ENCODE measurements at places on chromosomes 1 and 21.

DNA sequence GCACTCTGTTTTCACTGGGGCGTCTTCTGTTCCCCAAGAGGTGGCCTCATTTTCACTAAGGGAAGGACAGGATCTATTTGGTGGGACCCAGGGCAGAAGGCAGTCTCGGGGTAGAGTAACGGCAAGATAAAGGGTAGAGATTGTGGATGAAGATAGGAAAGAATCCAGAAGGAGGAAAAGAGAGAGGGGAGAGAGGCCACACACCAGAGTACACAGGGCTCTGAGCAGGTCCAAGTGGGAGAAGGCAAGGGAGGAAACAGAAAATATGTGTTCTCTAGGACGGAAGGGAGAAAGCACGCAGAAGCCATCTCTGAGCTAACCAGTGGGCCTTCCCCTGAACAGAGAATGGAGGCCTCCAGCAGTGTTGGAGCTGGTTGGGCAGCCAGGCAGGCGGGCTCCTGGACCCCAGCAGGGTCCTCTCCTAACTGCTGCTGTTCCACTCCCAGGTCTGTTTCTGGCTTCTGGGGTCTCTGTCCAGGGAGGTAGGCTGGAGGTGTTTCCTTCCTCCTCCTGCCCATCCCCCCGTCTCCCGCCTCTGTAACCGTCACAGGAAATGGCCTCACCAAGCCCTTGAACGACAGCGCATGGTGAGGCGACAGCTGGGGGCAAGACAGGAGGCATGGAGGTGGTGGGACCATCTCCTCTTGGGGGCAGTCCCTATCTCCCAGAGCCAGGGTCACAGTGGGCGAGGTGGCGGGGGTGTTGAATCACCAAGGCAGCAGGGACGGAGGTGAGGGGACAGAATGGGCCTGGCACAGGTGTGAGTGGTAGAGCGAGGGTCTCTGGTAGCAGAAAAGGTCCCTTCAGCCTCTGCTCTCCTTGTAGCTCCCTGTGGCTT lies 649 bp downstream of the PTPN7 start:
- DNase-seq: no peak

GRCh38 chr1:240500647-240501046 lies 111.3 kb downstream of the GREM2 start:
- no peak for DNase-seq

DNA sequence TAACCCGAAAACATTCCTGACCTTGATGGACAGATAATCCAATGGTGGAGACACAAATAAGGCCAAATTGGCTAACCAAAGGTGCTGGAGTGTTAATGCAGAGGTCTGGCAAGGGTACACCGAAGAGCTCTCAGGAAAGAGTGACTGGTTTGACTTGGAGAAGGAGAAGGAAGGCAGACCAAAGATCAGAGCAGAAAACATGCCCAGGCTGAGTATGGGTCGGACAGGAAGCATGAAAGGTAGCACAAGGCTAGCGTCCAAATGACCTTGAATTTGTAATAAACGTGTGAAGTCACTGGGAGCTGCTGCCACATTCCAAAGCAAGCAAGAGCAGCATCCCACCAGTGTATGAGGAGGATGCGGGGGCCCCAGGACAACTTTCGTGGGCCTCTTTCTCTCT lies 45.7 kb downstream of the APP start:
- DNase-seq: no peak

GRCh38 chr1:60572378-60572777 lies 498.8 kb upstream of the C1orf87 start:
- no peak for DNase-seq

DNA sequence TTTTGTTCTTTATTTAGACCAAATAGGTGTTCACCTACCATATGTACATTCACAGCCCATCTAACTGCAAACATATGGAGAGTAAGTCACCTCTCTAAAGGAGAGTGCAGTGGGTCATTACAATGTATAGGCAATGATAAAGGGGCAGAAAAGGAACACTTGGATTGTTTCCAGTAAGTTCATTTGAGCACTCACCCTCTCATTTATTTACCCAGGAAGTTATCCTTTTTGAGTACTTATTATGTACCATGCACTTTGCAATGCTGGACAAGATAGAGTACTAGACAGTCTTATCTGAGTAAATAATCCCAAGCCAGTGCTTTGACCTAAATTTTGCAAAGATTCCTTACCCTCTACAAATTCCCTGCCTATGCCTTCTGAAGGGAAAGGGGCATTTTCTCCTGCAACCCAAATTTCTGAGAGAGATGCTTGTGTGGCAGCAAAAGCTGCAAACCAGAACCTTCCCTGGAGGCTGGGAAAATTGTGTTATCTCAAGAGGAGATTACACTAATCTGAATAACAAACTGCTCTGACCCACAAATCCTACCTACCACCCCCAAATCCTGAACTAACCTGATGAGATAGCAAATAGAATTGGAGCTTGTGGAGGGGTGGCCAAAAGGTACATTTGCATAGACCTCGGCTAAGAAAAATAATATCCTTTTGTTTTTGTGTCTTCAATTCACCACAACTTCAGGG lies 18.6 kb upstream of the RGS8 start:
- no peak for DNase-seq

DNA sequence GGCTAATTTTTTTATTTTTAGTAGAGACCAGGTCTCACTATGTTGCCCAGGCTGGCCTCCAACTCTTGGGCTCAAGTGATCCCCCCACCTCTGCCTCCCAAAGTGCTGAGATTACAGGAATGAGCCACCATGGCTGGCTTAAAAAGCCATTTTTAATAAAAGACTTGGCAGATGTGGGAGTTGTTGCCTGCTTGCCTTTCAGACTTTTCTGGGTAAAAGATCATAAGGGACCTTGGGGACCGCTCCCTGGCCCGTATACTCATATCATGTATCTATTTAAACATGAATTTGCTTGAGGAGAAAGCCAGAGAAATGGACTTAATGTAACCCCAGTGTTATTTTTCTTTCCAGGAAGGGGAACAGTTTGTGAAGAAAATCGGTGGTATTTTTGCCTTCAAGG lies 23.4 kb upstream of the PODN start:
- no peak for DNase-seq

DNA sequence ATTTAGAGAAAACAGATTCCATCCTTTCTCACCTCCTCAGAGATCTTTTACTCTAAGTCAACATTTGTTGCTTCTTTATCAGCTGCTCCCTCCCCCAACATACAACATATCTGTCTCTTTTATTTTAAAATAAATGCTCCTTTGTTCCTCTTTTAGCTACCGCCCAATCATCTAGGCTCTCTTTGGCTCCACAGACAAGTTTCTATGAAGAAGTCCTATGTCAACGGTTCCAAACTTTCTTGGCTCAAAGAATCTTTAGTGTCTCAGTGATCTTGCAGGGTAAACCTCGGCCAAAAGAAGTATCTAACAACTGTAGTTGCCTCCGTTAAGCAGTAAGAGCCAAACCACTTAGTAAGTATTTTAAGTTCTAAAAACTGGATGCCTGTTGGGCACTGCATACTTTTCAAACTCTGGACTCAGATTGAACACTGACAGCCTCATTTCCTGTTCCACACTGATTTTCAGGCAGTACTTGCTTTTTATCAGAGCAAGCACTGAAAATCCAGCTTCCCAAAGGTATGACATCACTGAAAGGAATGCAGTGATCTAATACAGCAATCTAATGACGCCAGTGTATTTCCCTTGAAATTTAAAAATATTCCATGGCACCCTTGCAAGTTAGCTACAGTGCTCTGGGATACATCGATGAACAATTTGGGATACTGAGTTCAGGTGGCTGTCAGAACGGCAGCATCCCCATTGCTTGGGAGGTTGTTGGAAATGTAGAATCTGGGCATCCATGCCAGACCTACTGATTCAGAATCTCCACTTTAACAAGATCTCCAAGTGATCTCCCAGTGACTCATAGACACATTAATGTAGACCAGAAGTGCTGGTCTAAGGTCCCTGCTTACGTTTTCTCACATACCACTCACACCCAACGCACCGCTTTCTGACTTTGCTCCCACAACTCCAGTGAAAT lies 26.8 kb downstream of the EGLN1 start:
- DNase-seq: peak; percentile 92

DNA sequence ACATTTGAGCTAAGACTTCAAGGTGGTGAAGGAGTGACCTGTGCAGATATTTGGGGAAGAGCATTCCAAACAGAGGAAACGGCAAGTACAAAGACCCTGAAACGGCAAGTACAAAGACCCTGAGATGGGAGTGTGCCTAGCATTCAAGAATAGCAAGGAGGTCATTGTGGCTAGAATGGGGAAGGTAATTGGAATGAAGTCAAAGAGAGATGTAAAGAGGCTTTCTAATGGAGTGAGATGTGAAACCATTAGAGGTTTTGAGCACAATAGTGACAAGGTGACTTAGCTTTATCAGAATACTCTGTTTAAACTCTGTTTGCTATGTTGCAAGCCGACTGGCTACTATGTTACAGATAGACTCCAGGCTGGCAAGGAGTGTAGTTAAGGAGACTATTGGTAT lies 4.4 kb downstream of the CDC7 start:
- DNase-seq: no peak

DNA sequence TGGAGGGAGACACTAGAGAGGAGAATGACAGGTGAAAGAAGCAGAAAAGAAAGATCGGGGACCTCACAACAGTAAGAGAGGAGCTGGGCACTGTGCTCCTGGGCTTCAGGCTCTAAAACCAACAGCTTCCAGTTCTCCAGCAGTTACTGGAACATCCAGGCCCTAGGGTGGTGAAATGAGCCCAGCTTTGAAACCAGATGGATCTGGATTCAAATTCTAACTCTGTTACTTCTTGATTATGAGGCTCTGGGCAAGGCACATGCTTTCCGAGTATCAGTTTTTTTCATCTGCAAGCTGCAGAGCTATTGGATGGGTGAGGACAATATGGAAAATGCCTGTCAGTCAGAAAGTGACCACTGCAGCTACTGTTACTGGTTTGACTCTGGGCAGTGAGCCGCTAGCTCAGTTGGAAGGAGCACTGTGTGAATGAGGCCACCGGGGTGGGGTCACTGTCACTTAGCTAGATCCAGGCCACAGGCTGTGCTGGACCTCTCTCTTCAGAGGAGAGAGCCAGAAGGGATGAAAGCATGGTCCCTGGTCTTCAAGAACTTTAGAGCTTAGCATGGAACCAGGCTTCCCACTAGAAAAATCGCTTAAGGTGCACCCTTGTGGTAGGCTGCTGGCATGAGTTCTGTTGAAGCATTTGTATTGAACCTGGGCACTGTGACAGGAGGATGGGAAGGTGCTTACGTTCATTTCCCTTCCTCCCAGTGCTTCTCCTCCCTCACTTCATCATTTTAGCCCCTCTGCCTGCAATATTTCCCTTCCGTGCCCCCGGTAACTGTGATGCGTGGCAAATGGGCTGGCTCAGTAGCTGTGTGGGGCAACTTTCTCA lies 12.2 kb downstream of the PLEKHO1 start:
- DNase-seq: peak; percentile 46

DNA sequence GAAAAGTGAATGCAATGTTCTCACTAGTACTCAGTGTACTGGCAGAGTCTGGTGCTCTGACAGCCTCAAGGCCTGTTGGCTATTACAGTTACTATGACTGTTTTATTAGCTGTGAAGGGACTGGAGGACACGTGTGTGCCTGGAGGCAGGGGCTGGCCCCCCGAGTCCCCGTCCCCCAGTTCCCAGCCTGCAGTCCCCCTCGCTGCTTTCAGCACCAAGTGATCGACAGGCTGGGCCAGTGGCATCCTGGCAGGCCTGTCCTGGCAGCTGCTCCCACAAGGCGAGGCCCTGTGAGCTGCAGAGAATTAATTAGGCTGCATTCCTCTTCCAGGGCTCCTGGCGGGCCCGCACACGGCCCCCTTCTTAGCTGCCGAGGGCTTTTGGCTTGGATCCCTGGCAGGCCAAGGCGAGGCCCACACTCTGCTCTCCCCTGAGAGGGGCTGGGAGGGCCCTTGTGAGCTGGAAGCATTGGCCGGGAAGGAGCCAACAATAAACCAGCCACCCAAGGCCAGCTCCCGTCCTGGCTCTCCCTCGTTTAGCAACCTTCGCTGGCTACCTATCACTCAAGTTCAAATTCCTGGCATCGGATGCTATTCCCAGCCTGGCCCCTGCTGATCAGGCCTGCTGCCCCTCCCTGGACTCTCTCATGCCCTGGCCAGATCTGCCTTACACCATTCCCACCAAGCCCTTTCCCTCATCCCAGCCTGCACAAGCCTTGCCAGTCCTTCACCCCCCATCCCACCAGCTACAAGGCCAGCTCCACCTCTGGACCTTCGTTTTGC lies 9.8 kb downstream of the EDN2 start:
- peak; percentile 23 for DNase-seq

- no peak for DNase-seq
These were observed 6.6 kb upstream of the AZIN2 start for GRCh38 chr1:33074193-33074945.

DNA sequence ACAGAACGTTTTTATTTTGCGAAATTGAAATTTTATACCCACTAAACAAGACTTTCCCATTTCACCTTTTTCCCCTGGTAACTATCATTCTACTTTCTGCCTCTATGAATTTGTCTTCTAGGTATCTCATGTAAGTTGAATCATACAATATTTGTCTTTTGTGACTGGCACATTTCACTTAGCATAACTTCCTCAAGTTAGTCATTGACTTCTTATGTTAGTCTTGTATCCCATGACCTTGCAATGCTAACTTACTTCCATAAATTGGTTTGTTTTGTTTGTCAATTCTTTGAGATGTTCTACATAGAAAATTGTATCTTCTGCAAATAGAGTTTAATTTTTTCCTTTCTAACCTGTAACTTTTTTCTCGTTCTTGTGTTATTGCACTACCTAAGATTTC lies 26.9 kb downstream of the SH3BP5L start:
- DNase-seq: no peak

DNA sequence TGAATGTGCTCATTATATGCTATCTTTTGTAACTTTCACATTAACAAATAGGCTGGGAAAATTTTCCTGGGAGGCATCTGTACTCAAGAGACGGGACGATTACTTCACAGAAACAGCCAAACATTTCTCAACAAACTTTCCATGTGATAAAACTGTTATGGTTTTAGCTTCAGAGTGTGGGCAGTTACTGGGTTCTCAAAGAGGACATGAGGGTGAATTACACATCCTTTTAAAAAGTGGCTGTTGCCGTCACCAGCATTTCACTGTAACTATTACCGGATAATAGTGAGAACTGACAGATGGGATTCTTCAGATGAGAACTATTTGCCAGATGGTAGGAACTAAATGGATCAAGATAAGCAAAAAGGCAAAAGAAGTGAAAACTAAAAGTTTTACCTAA lies 109.1 kb downstream of the APP start:
- no peak for DNase-seq

DNA sequence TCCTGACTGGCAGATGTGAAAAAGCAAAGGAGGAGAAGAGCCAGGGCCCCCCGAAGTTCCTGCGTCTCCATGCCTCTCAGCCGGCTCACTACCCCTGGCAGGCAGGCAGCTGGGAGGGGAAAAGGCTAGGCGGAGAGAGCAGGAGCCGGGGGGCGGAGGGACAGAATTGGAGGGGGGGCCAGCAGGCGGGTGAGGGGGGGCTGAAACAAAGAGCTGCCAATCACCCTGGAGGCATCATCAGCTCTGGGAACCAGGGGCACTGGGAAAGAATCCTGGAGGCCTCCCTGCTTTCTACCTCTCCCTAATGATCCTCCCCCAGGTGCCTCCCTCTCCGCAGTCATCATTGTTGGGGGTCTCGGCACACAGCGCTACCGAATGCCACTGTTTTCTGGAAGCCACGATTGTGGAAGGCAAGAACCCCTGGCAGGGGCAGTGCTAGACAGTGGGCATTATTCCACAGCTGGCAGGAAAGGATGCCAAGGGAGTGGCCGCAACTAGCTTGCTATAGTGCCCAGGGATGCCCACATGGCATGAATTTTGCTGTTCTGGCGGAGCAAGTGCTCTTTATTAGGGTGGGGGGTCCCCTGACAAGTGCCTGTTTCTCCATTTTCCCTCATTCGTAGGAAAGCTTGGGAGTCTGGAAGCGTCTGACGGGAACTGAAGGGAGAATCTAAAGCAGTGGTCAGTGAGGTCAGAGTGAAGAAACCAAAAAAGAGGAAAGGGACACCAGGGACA lies at the start of gene THBS3:
Gene THBS3 (minus strand): TSS at position 92 of the 735 bp plus-strand sequence. CDS start 21 bp downstream, at position 71.
- peak; percentile 38 for DNase-seq

GRCh38 chr1:208131621-208132286 lies 112.4 kb downstream of the PLXNA2 start:
- no peak for DNase-seq

Data from Daoy (cell line).